ENCODE measurements at places on chromosomes 1 and 21.

DNA sequence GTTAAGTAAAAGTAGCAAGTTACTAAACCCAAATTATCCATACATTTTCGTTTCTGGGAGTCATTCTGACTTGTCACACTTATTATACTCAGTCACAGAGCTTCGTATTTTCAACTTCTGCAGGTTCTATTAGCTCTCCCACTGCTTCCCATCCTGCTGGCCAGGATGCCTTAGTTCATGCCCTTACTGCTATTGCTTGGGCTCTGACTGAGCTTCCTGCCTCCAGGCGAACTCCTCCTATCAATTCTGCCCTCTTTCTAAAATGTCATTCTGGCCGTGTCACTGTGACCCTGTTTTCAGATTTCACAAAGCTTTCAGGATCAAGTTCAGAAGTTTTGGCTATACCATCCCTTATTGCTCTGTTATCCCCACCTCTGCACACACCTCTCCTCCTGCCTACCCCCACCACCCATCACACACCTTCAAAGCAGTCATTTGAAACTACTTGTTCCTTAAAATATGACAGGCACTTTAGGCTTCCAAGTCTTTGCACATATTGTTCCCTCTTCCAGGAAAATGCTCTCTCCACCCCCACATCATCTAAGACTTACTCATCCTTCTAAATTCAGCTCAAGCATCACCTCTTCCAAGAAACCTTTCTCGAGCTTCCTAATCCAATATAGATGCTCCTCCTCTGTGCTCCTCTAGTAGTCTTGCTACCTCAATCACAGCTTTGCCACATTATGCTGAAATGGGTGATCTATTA lies 278.0 kb downstream of the BRINP2 start:
- no peak for DNase-seq

DNA sequence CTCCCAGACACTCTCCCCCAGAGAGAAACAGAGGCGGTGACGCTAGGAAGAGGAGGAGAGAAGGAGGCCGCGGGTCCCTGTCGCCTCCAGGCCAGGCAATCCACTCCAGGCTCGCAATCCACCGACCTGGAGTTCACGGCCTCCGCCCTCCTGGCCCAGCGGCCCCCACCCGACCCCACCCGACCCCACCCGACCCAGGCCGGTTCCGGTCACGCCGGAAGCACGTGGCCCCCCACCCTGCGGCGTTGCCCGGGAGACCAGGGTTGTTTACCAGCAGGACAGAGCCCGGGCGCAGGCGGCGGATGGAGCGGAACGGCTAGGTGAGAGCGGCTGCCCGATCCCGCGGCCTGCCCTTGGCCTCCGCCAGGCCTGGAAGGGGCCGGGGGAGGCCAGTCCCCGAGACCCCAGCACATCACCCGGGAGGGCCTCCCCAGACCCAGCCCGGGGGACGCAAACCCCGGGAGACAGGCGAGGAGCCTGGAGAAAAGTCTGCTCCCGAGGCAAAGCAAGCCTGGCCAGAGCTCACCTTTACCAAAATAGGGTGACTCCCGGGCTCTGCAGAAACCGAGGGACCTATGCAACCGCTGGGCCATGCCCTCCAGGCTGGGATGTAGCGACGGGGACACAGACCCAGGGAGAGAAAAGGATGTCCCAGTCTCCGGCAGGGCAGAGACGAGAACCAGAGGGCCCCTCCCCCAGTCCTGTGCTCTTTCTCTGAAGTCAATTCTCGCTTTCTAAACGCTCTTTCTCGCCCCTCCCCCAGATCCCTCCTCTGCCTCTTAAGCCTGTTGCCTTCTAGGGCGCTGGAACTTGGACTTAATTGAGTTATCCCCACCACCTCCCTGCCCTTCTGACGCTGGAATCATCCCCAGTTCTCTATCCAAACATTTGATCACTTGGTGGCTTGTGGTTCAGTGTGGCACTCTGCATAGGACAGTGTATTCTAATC lies at the start of the genes PLA2G2C and UBXN10:
Gene PLA2G2C, minus strand, starts transcription at position 685 of the 949 bp plus-strand sequence. CDS start 9,155 bp downstream, outside the sequence.
Gene UBXN10, plus strand, starts transcription at position 263 of the 949 bp plus-strand sequence. CDS start 4,466 bp downstream, outside the sequence.
- no peak for DNase-seq

- DNase-seq = no peak
Observed at GRCh38 chr1:55382806-55383305, 167.7 kb upstream of the USP24 start.

DNA sequence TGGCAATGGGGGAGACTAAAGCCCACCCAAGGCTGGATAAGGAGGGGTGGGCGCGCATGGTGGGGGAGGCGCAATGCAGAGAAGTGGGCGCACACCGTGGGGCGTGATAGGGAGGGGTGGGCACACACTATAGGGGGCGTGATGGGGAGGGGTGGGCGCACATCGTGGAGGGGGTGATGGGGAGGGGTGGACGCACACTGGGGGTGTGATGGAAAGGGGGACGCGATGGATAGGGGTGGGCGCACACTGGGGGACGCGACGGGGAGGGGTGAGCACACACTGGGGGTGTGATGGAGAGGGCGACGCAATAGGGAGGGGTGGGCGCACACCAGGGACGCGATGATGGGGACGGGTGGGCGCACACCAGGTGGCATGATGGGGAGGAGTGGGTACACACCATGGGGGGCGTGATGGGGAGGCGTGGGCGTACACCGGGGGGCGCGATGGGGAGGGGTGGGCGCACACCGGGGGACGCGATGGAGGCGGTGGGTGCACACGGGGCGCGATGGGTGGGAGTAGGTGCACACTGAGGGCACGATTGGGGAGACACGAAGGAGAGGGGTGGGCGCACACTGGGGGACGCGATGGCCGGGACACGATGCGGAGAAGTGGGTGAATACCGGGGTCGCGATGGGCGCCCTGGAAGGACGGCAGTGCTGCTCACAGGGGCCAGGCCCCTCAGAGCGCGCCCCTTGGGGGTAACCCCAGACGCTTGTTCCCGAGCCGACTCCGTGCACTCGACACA lies 929 bp downstream of the SUMO3 start:
- DNase-seq = no peak

GRCh38 chr1:229148041-229148671 lies 122.8 kb upstream of the RAB4A start:
- no peak for DNase-seq

DNA sequence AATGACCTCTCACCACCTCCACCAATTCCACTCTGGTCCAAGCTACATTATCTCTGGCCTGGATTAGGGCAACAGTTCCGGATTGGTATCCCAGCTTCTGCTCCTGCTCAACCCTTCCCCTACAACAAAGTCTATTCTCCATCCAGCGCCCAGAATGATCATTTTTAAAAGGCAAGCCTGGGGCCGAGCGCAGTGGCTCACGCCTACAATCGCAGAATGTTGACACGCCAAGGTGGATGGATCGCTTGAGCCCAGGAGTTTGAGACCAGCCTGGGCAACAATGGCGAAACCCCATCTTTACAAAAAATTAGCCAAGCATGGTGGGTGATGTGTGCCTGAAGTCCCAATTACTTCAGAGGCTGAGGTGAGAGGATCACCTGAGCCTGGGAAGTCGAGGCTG lies 2.2 kb downstream of the LYST start:
- no peak for DNase-seq

GRCh38 chr1:94538243-94538827 lies 3.2 kb downstream of the F3 start:
- DNase-seq = no peak

DNA sequence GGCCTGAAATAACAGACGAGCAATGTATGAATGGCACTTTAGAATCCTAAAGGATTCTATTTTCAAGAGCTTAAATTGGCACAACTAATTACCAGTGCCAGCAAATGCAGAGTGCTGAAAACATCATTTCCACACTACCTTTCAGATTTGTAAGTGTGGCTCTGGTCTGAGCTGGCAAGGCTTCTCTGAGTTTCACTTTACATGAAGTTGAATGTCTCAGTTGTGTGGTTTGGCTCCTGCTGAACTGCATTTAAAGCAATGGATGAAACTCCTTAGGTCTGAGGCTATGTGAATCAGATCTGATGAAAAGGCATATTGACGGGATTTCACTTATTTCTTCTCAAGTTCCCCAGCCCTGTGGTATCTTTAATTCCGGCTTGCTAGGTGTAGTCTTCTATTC lies 114.8 kb upstream of the PTGFR start:
- DNase-seq = no peak

Measured in 8988T (cell line).